ENCODE measurements at places on chromosomes 2 and 18. TPM values are rescaled to one million over a fixed set of nuclear protein-coding genes. Genes with fewer than 3 reads are reported as not detected.

DNA sequence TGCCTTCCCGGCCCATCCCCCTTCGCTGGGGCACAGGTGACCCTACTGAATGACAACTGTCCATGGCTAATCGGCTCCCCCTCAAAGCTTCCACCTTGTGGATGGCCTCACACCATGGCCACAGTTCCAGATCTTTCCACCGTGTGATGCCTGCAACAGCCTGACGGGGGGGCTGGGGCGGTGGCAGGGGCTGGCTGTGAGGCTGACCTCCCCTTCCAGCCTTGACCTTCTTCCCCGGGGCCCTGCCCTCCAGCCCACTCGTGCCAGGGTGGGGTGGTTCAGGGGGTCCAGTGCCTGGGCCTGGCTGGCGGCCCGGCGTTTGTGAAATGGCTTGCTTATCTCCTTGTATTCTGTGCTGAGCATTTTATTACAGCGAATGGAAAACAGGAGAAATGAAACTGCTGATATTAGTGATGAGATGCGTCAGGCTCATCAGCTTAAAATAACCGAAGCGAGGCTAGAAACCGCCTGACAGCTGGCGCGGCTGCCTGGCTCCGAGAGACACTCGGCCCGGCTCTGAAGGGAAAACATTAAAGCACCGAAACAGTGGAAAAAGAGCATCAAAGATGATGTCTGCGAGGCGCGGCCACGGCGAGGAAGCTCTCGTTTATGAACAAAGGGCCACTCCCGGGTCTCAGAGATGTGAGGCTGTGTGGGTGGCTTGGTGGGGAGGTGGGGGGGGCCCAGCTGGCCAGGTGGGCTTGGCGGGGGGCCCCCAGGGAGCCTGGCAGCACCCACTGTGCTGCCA, 916 bp upstream of the PDCD1 start:
- peak; percentile 67 for DNase-seq

GRCh38 chr2:2704428-2705090, 373.5 kb upstream of the MYT1L start:
- no peak for DNase-seq

- no peak for DNase-seq
Observed at GRCh38 chr2:239339726-239340601, 60.9 kb downstream of the HDAC4 start.

DNA sequence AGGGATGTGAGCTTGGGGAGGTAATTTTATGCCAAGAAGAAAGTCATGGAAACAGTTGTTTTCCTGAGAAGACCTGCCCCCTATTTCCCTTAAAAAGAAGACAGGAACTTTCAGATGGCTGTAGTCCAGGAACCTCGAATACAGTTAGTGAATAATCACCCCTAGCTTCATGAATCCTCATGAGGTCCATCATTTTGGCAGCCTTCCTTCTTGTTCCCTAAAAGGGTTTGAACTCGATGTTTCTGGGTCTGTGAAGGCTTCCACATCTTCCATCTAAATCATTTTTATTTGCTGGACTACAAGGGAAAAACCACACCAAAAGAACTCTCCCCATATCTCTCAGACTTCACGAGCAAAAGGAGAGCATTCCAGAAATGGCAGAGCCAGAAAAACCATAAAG, 290.8 kb downstream of the SLC4A3 start:
- DNase-seq: no peak

Gene TGFA
- 1.2 TPM for total RNA-seq

DNA sequence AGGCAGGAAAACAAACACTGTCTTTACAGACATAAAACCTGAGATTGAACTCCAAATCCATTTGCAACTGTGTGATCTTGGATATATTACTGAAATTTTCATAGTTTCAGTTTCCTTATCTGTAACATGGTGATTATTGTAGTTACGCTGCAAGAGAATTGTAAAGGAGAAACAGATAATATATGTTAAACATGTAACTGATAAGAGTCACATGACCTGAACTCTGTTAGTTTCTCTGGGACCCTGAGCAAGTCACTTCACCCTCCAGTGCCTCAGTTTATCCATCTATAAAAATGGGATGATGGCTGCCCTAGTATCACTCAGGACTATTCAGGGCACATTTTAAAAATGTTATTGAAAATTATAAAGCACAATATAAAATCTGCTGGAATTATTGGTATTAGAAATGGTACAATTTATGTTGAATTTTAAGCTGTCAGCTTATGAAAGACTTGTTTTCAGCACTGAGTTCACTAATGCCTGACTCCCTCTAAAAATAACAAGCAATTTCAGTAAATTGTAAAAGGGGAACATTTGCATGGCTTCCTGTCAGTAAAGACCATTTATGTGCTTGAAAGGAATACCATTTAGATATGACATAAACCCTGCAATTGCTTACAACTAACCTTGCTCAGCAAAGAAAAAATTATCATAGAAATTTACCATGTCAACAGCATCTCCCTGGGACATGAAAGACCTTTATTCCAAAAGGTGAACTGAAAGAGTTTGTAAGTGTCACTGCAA, 393.5 kb downstream of the RAD51AP2 start:
- DNase-seq: no peak

Gene NEU2
- not detected for total RNA-seq

Gene AQP12A
- not detected for total RNA-seq

Gene CNGA3
- not detected for total RNA-seq

DNA sequence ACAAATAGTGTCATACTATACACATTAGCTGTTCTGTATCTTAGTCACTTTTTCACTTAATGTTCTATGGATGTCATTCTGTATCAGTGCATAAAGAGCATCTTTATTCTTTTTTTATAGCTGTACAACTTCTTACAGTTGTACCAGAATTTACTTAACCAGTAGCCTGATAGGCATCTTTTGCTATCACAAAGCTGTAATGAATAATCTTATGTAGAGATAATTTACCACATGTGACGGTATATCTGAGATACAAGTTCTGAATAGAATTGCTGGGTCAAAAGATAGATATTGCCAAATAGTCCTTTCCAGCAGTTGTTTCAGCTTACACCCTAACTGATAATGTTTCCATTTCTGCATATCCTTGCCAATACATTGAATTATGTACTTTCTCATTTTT, 70.0 kb downstream of the PTRHD1 start:
- DNase-seq: no peak

- DNase-seq: no peak
Observed at GRCh38 chr2:21804151-21804550, 680.4 kb downstream of the TDRD15 start.

Gene GBX2
- not detected for total RNA-seq

Gene RIF1
- total RNA-seq: 13.3 TPM

Gene DSC2
- total RNA-seq: 26.7 TPM

- DNase-seq: no peak
Observed at GRCh38 chr2:28274911-28275685, 117.6 kb upstream of the FOSL2 start.

DNA sequence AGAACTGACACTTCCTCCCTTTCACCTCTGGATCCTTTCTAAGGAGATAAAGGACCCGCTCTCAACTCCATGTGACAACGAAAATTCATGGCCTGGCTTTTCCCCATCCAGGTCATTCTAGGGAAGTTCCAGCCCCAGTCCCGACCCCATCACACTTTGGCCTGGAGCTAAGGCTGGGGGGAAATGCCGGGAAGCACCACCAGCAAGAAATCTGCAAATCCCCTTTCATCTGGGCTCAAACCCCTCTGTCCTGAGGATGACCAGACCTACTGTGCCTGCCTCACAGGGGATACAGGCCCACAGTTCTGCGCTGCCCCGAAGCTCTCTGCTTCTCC, 1.3 kb downstream of the SIX2 start:
- no peak for DNase-seq

DNA sequence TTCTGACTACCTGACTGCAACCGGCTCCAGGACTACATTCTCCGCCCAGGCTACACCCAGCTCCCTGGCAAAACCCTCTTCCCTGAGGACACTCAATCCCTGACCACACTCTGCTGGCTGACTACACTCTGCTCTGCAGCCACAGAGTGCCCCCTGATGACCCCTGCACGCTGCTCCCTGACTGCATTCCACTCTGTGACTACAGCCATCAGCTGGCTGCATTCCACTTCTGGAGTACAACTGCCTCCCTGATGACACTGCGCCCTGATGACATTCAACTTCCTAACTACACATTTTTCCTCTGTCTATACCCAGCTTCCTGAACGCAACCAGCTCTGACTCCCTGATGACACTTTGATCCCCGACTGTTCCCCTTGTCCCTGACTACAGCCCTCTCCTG, 71.3 kb upstream of the NRXN1 start:
- DNase-seq: peak; percentile 20

Gene SIX3
- not detected for total RNA-seq

DNA sequence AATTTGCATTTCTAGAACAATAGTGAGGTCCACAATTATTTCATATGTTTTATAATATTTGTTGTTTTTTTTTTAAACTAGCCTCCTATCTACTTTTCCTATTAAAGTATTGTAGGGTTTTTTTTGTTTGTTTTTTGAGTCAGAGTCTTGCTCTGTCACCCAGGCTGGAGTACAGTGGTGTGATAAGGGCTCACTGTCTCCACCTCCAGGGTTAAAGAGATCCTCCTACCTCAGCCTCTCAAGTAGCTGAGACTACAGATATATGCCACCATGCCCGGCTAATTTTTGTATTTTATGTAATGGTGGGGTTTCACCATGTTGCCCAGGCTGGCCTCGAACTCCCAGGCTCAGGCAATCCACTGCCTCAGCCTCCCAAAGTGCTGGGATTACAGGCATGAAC, 122.5 kb downstream of the SLC39A10 start:
- no peak for DNase-seq

GRCh38 chr18:47842836-47843235, 87.6 kb downstream of the SMAD2 start:
- DNase-seq: no peak

GRCh38 chr18:3392467-3392855, 57.5 kb upstream of the TGIF1 start:
- DNase-seq: no peak

- no peak for DNase-seq
Observed at GRCh38 chr2:62457556-62457955, 48.4 kb downstream of the TMEM17 start.

- no peak for DNase-seq
Observed at GRCh38 chr2:86037795-86038192, 67.9 kb downstream of the POLR1A start.

DNA sequence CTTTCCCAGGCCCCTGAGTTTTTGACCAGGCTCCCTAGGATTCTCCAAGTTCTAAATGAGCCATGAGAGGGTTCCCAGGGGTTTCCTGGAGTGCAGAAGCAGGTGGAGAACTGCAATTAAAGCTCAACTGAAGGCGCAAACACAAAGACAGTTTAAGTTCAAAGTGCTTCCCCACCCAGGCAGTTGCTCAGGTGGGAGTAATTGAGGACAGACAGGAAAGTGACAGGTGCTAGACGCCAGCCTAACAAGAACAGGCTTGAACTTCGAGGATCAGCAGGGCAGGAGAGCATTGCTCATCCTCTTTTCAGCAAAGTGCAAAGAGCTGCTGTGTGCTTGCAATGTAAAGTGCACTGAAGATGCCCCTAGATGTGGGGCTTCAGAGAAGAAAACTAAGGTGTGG, 77.2 kb upstream of the ST8SIA3 start:
- DNase-seq: no peak

DNA sequence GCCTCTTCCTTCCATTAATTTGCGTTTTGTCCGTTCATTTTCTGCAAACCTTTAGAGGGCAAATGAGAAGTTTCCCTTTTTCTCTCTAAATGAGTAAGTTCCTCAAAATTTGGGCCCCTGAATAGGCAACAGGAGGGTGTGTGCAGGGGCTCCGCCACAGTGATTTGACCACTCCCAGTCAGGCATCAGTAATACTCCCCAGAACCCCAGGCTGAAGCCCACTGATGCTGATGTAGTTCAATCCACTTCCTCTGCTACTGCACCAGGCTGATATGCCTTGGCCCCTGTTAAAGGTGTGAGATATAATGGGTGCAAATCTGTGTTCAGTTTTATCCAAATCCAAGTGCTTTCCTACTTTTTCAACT, 1150.0 kb downstream of the RPIA start:
- DNase-seq: no peak

DNA sequence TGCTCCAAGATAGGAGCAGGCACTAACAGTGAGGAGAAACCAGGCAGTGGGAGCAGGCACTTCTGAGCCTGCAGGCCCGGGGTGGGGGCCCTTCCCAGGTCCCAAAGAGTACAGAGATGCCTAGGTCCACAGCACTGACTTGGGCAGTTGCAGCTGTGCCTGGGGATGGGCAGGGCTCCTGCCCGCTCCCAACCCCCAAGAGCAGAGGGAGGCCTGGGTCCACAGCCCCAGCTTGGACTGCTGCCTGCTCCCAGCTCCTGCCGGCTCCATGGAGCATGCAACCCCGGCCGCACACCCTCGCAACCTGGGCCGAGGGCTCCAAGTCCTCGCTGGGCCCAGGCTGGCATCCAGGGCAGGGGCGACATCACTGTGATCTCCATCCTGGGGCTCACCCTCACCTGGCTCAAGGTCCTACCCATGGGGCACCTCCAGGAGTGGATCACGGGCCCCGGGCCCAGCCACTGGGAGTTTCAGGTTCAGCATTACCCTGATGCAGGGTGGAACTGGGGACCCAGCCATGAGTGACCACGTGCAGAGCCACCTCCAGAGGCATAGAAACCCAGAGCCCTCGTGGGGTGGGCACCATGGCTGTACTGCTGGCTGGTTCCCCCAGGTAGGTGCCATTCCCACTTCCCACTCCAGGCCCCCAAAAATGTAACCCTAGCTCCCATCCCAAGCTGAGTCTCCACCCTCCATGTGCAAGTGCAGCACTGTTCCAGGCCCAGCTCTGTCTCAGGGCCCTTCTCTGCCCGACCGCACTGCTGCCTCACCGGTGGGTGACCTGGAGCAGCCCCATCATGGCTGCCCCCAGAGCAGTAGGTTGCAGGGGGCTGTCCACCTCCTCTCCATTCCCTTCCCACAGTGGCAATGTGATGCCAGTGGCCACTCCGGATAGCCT, 325.6 kb downstream of the NR4A2 start:
- peak; percentile 6 for DNase-seq

Gene TNFAIP6
- total RNA-seq: 3.5 TPM

DNA sequence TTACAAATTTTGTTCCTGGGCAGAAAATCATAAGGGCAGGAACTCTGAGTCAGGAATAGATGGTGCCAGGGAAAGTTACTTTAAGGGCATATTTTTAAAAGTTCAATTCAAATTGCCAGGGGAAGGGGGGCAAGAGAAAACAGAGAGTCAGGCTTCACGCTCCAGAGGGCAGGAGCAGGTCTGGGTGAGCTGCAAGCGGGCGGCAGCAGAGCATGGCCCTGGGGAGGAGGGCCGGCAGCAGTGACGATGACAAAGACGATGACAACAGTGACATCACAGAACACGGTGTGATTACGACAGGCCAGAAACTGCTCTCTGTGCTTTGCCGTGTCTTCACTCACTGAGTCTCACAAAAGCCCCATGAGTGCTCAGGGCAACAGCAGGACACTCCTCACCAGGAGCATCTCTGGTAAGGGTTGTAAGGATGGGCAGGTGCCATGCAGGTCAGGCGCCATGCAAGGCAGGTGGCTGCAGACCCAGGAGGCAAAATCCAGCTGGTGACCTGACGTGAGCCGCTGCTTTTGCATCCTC, 23.3 kb downstream of the CHST10 start:
- DNase-seq: no peak

Gene NEURL3
- total RNA-seq: not detected

Gene SPATA3
- total RNA-seq: not detected

- DNase-seq: no peak
Observed at GRCh38 chr2:11812466-11813248, 66.2 kb downstream of the LPIN1 start.

Gene EVX2
- not detected for total RNA-seq

- no peak for DNase-seq
Observed at GRCh38 chr2:9430316-9431293, 7.2 kb downstream of the CPSF3 start.

- no peak for DNase-seq
Observed at GRCh38 chr2:100629309-100629708, 66.5 kb downstream of the PDCL3 start.
